ENCODE measurements at places on chromosomes 5 and 9. TPM values are rescaled to one million over a fixed set of nuclear protein-coding genes. Genes with fewer than 3 reads are reported as not detected.

DNA sequence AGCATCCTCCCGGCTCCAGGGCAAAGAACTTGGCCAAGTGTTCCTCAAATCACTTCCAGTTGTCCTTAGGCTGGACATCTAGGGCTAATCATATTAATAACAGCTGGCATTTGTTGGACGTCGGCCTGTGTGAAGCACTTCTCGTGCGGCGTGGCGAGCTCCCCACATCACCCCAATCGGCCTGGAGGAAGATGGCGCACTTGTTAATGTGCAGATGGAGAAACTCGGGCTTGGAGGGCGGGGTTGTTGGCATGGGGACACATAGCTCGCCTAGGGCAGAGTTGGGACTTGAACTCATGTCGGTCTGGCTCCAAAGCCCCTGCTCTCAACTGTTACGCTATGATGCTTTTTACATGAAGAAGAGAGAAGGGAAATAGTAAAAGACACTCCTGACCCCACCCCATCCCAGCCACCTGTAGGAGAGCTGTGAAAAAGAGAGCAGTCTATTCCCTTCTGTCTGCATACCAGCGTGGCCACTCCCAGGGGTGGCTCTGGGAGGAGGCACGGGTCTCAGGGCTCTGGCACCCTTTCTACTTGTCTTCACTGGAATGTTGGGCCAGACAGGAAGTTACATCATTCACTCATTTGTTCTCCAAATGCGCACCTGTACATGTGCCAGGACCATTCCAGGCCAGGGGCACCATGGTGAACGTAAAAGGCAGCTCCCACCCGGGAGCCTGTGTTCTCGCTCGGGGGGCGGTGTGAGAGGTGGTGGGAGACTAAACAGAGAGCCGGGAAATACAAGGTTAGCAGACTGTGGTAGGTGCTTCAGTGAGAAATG is 12.8 kb upstream of the NUP214 start:
- DNase-seq = peak; percentile 32

The FAM193B gene
- 36.4 TPM for total RNA-seq

The CBY3 gene
- not detected for total RNA-seq

DNA sequence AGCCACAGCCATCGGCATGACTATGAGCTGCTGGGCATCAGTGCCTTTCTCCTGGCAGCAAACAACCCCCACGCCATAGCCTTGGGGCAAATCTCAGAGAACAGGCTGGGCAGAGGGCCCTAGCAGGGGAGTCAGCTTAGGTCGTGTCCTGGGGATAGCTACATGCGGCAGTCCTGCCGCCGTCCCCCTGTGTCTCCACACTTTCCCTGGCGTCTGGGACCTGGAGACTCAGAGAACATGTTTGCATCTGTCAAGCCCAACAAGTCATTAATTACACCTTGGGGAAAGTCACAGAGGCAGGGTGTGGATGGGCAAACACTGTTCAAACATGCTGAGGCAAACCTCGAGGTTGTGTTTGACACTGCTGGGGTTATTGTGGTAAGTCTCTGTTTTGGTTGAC is 123.6 kb downstream of the C5orf15 start:
- DNase-seq = no peak

GRCh38 chr5:169426784-169427183 is 125.8 kb upstream of the SLIT3 start:
- no peak for DNase-seq

DNA sequence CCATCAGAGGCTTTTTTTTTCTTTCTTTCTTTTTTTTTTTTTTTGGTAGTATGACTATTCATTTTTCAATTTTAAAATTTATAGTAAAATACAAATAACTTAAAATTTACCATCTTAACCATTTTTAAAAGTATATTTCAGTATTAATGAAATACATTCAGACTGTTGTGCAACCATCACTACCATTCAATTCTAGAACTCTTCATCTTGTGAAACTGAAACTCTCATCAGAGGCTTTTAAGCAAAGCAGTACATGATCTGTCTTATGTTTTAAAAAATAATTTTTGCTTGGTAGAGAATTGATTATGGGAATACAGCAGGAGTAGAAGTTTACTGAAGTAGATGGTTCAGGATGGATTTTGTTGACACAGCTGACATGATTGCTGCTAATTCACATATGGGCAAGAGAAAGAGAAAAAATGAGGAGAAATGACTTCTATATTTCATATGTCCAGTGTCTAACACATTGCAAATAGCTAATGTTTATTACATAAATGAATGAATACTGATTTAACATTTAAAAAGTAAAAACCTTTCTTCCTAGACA is 13.4 kb downstream of the ELOVL7 start:
- no peak for DNase-seq

The PRPF4 gene
- 29.1 TPM for total RNA-seq

The HAUS6 gene
- total RNA-seq = 28.5 TPM

DNA sequence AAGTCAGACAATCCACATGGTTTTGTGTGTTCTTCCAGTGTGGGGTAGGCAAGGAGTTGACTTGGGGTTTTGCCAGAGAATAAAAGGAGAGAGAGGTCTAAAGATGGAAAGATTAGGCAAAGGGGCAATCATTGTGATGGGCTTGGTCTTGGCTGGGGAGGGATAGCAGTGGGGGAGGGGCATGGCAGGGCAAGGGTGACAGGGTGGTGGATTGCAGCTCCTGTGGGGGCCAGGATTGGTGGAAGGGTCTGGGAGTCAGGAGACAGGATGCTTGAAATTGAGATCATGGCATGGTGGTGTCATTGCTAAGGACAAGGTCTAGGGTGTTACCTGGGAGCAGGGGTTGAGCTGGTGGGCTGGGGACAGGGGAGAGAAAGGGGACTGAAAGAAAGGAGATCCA is 57.6 kb downstream of the ZNF618 start:
- DNase-seq = no peak

- DNase-seq = no peak
Measured at GRCh38 chr9:134348404-134349155, 22.3 kb downstream of the RXRA start.

DNA sequence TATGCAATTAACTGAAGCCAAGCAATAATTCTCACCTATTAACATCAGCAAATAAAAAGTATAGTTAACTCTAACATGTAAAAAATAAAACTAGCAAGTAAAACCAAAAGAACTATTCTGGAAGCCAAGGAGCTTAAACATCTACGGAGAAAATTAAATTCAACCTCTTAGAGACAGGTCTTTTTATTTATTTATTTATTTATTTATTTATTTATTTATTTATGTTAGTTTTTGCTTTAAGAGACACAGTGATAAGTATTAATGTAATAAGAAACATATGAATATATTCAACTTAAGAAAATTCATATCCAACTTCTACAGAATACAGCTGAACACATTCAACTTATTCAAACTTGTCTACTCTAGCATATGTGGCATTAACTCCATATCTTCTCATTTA is 472.1 kb upstream of the IZUMO3 start:
- no peak for DNase-seq

DNA sequence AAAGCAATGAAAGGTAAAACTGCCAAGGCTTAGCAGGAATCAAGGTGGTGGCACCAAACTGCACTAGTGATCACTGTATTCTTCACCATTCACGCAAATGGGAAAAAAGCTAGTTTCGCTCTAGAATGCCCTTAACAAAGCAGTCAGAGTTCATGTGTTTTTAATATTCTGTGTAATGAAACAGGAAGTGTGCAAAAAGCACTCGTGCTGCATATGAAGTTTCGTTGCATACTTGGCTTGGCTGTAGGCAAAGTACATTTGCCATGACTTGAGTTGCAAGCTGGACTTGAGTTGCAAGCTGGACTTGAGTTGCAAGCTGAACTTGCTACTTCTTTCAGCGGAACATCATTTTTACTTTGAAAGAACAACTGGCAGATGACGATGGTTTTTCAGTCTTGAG is 55.4 kb downstream of the FOXI1 start:
- no peak for DNase-seq

- peak; percentile 37 for DNase-seq
Measured at GRCh38 chr9:78871452-78872331, 574.8 kb downstream of the PSAT1 start.

- DNase-seq = no peak
Measured at GRCh38 chr5:74109344-74109743, 483.3 kb downstream of the ARHGEF28 start.

The NDFIP1 gene
- 57.0 TPM for total RNA-seq

- no peak for DNase-seq
Measured at GRCh38 chr9:12812710-12813109, 37.9 kb downstream of the LURAP1L start.

- DNase-seq = no peak
Measured at GRCh38 chr5:89080467-89081116, 197.6 kb upstream of the MEF2C start.

GRCh38 chr5:86596476-86596875 is 21.3 kb upstream of the COX7C start:
- DNase-seq = no peak

- no peak for DNase-seq
Measured at GRCh38 chr9:131393622-131394463, at the start of gene PRRC2B. TSS of gene PRRC2B (plus strand) at chr9:131394086. CDS start at chr9:131430145, 36,059 bp downstream.

GRCh38 chr5:157689942-157690689 is 18.8 kb downstream of the C5orf52 start:
- no peak for DNase-seq

The SLC25A2 gene
- total RNA-seq = 0.29 TPM

The NTNG2 gene
- total RNA-seq = not detected

The BICD2 gene
- 35.0 TPM for total RNA-seq

GRCh38 chr5:96660971-96661854 is 963 bp upstream of the CAST start:
- DNase-seq = no peak

GRCh38 chr5:83662558-83662957 is 58.1 kb downstream of the HAPLN1 start:
- no peak for DNase-seq

- DNase-seq = no peak
Measured at GRCh38 chr9:90167914-90168313, 474.7 kb downstream of the DIRAS2 start.

The PFN3 gene
- total RNA-seq = not detected

The IDNK gene
- total RNA-seq = 5.1 TPM

- no peak for DNase-seq
Measured at GRCh38 chr5:96610747-96611146, 51.4 kb upstream of the CAST start.

GRCh38 chr9:114258218-114258617 is 64.7 kb upstream of the ORM1 start:
- no peak for DNase-seq

DNA sequence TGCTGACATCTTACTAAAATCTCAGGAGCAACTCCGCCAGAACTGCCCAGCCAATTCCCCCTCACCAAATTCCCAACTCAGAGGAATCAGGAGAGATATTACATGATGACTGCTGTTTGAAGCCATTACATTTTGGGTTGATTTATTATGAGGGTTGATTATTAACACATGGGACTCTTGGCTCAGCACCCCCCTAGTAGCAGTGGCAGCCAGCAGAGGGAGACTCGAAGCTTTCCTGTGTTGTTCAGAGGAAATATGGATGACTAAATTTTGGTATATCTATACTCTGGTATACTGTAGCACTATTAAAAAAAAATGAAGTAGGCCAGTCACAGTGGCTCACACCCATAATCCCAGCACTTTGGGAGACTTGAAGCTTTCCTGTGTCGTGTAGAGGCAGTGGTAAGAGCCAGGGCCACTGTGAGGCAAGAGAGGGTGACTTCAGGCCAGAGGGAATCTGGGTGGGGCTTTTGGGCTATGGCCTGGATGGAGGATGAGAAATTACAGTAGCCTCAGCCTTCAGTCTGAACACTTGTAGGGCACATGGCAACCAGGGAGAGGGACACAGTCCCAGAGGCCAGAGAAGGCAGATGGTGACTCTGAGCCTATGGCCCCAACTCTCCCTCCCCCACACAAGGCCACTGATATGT is 111.4 kb downstream of the LHX2 start:
- DNase-seq = no peak

- no peak for DNase-seq
Measured at GRCh38 chr9:127189628-127190027, 67.2 kb upstream of the ANGPTL2 start.

The ANKRA2 gene
- 5.8 TPM for total RNA-seq

The TAF11L13 gene
- total RNA-seq = not detected

The NOXA1 gene
- 0.14 TPM for total RNA-seq

DNA sequence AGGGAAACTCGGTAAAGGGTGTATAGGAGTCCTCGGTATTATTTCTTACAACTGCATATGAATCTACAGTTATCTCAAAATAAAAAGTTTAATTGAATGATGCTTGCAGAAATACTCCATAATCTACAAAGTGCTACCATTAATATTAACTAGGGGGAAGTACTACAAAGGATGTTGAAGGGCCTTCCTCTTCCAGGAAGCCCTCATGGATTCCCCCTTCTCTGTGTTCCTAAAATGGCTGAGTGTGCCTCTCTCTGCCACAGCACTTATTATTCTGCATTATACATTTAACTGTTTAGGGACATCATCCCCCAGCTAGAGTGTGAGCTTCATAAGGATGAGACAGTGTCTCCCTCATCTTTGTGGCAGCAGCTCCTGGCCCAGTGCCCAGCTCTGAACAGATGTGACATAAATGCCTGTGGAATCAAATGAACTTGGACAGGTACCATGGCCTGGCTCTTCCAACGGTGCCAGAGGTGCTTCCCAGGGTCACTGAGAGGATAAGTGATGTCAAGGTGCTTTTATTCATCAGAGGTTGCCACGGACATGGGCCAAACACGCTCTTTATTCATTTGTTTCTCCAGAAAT is 99.5 kb downstream of the PAX5 start:
- no peak for DNase-seq

The HMHB1 gene
- total RNA-seq = not detected

The GFI1B gene
- not detected for total RNA-seq

- DNase-seq = no peak
Measured at GRCh38 chr9:37820142-37820541, 19.5 kb downstream of the DCAF10 start.

DNA sequence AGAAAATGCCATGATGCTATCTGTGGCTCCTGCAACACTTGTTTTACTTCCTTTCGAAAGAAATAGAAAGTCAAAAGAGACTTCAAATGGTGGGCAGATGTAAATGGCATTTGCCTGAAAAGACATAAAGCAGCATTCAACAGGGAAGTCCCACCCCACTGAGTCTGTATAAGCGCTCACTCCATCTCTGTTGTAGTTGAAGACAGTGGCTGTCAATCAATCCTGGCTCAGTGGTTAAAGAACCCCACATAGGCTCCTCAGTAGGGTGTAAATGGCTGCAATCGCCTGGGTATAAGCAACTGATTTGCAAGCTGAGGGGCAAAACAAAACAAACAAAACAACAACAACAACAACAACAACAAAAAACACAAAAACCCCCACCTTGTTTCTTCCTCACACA is 158.7 kb downstream of the EFNA5 start:
- DNase-seq = no peak

DNA sequence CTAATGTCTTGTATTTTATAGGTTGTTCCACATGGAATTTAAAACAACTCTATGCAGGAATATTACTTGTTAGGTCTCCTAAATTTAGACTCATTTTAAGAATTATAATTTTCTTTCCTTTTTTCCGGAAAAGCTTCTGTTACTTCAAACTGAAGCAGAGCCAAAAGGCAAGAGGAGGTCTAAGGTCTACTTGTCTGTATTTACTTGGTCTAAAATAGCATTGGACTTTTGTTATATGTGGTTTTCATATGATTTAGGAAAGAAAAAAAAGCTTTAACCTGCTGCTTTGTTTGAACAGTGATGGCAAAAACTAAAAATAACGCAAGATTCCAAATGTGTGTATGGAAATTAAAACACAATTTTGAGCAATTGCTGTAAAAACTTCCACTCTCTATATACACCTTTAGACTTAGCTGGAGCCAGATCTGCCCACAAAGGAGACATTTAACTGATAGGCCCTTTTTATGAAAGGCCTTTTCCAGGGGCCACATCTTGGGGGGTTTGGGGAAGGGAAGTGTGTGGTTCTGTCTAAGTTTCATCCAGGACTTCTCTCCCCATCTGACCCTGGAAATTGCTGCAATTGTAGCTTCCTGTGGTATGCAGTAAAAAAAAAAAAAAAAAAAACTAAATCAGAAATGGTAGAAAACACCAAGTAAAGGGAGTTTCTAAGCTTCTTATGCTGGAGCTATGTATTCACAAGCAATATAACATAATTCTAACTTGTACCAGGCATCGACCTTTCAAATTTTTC is 307.7 kb upstream of the MEF2C start:
- DNase-seq = no peak
